NCI-H2107 (cell line): ENCODE measurements at places on chromosomes 3 and 15.

DNA sequence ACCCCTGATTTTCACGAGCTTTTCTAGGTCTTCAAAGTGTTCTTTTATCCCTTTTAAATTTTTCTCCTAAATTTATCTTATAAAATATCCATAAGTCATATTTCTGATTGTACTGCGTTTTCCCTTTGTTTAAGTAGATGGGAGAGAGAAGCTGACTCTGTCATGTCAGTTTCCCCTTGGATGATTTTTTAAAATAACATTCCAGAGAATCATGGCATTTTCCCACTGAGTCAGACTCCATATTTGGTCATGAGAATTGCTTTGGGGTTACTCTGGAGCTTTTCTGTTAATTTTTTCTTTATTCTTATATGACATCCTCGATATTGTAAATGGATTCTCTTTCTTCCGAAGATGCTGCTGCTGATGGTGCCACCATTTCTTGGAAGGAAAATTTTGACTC is 28.6 kb upstream of the UMPS start:
- DNase-seq, result no peak

GRCh38 chr3:54826251-54826691 is 101.6 kb downstream of the LRTM1 start:
- DNase-seq, result no peak

GRCh38 chr15:44788748-44789147 is 52.4 kb downstream of the TRIM69 start:
- DNase-seq, result no peak

DNA sequence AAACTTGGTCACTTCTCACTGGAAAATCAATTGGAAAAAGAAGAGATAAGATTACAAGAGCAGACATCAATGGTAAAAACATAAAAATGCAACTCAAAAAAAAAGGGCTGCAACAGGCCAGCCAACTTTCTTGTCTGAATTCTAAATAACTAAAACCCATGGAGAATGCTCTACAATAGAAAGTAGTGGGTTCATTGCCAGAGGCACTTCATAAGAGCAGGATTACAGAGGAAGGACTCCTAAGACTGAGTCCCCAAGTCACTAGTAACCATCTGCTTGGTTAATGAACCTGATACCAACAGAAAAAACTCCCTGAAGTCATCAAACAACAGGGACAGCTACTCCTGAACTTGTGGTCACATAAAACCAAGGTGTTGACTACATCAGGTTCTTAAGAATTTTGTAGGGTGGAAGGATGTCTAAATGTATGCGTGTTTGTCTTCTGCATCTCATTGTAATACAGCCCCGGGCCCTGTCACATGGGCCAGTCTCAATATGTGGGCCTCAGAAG is 148.6 kb downstream of the IMPG2 start:
- no peak for DNase-seq

DNA sequence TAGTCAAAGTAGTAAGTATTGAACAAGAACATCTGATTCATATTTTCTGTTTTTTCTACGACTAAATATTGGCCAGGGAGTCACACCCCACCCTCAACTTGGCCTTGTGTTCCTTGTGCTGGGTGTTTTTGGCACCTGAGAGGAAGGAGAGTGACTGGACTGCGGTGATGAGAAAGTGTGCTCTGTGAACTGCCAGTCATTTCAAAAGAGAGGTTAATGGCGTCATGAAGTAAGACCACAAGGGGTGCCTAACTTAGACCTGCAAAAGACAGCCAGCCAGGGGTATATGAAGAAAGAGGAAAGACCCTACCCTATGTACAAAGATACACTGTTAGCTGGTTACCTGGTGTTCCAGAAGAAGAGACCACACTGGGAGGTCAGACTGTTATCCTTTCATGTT is 58.4 kb upstream of the COL8A1 start:
- no peak for DNase-seq

- DNase-seq, result no peak
Measured at GRCh38 chr3:189192725-189193124, 21.0 kb downstream of the TPRG1 start.

GRCh38 chr3:188812198-188812597 is 359.6 kb upstream of the TPRG1 start:
- no peak for DNase-seq

- no peak for DNase-seq
Measured at GRCh38 chr3:10777627-10778026, 38.4 kb upstream of the SLC6A11 start.

DNA sequence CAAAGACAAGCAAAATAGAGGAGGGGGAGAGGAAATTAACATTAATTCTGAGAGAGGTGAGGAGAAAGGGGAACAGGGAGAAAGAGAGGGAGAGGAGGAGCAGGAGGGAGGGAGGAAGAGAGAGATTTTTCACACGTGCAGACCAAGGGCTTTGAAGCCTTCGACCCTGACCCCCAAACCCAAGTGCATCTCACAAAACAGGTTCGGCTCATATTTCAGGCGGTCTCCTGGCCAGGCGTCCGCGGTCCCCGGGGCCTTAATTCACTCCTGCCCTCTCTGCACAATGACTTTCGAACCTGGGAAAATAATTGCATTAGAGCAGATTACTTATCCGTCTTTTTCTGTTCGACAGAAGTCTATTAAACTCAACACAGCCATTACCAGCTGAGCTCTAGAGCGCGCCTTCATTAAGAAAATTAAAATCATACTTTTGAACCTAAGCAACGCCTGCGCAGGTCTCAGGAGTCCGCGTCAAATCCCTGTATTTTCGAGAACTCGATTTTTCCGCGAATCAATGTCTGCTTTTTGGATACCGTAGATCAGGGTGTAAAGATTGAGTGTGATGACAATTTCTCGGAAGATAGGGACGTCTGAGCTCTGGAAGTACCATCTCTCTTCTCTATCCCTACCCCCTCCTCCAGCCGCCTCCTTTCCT is 220.7 kb downstream of the MEIS2 start:
- DNase-seq, result no peak
